ENCODE measurements at places on chromosomes 1 and 21.

DNA sequence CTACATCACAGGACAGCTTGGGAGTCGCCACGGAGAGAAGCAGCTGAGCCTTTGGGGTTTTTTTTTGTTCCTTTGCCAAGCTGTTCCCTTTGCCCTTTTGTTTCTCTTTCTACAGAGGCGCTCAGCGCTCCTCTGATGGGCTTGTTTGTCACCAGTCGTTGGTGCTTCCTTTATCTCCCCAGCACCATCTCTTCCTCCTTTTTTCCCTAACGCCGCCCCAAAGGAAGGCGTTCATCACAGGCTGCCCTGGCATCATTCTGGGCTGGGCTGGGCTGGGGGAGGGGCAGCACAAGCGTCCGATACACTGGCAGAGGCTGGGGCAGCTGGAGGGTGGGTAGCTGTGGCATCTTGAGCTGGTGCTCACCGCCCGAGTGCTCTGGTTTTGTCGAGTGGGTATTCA lies 10.5 kb downstream of the IGSF21 start:
- DNase-seq: no peak

DNA sequence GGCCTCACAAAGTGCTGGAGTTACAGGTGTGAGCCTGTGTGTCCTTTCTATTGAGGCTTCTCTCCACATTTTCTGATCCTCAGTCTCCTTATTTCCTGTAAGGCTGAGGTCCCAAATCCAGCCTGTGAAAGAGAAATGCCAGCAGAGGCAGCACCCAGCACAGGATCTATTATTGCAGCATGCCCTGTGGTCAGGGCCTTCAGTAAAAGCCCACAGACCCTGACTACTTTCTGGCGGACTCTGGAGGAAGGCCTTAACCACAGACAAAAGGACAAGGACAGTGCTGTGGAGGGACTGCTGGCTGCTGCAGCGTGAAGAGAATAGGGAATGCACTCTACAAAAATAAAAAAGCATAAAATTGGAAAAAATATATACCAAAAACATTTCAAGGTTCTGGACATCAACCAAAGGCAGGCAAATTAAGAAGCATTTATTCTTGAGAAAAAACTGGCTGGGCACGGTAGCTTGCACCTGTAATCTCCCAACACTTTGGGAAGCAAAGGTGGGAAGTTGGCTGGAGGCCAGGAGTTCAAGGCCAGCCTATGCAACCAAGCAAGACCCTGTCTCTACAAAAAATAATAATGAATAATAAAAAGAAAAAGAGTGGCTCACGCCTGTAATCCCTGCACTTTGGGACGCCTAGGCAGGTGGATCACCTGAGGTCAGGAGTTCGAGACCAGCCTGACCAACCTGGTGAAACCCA lies 9.4 kb upstream of the PGD start:
- DNase-seq: no peak

DNA sequence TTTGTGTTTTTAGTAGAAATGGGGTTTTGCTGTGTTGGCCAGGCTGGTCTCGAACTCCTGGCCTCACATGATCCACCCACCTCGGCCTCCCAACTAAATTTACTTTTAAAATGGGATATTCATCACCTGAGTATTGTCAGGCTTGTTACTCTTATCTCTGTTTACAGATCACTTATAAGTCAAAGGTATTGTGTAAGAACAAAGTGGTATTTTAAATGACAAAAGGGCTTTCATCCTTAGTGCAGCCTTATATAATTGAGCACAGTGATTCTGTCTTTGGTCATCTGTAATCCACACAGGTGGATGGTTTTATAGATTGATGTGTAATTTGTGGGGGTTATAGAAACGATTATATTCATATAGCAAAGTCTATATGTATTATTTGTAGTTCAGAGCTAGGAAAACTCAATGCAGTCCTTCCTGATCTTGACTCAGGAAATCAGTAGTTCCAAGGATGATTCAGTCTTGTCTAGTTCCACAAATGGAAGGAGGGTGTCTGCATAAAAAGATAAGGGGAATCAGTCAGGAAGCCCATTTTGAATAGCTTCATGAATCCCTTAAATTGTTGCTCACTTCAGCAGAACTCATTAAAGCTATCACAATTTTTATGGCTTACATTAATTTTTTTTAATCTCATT lies 34.6 kb downstream of the STXBP3 start:
- DNase-seq: no peak

DNA sequence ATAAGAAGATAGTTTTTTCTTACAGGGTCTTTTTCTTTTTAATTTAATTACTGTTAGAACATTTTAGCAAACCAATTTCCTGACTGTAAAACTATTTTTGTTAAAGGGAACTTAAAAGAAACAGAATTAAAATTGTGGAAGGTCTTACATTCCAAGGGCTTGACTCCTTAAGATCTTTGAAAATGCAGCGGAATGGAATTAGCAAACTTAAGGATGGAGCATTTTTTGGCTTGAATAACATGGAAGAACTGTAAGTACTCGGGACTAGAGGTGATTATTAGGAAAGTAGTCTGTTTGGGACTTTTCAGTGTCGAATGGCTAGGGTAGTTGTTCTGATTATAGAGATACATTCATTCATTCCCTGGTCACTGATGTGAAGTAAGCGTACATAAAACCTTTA lies 21.5 kb downstream of the LRIG2 start:
- no peak for DNase-seq

- DNase-seq: no peak
Observed at GRCh38 chr1:28112388-28113241, 24.2 kb upstream of the EYA3 start.

Measured in CD4-positive, alpha-beta T cell treated with Interleukin-6 at 100 ng/mL for 8 hours (primary cell).